ENCODE measurements at places on chromosomes 3 and 15.

- peak; percentile 54 for DNase-seq
These were observed 2.7 kb downstream of the TMEM108 start for GRCh38 chr3:133040696-133041523.

- DNase-seq = no peak
These were observed 515.2 kb downstream of the NTRK3 start for GRCh38 chr15:87741350-87741749.

- no peak for DNase-seq
These were observed 293.5 kb downstream of the SOX2 start for GRCh38 chr3:182005219-182005618.

DNA sequence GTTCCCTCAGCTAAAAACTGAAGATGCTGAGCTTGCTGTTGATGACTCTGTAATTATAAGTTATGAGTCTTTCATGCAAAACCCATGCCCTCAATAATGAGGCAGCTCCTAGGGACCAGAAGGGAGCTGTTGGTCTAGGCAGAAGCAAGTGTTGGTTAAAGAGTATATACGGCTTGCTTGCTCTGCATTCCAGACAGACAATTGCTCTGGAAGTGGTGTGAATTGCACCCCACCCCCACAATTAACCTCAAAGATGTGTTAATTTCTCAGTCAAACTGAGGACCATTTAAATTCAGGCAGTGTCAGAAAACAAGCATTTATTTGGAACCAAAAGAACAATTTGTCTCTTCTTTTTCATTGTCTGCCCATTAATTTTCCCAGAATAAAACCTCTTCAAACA, 163.5 kb upstream of the EOMES start:
- DNase-seq = no peak

GRCh38 chr15:57684491-57685151, 21.9 kb upstream of the POLR2M start:
- DNase-seq = no peak

DNA sequence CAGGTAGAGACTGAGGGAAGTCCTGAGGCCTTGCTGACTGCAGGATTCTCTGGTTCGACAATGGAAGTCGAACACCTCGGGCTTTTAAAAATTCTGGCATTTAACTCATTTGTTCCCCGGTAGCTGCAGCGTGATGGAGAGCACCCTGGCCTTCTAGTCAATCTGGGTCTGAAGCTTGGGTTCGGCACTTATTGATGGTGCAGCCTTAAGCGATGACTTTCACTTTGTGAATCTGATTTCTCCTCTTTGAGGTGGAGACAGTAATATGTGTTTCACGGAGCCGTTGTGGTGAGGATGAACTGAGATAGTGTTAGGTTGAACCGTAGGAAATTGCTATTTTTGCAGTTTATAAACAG, 621 bp upstream of the PARP6 start:
- no peak for DNase-seq

DNA sequence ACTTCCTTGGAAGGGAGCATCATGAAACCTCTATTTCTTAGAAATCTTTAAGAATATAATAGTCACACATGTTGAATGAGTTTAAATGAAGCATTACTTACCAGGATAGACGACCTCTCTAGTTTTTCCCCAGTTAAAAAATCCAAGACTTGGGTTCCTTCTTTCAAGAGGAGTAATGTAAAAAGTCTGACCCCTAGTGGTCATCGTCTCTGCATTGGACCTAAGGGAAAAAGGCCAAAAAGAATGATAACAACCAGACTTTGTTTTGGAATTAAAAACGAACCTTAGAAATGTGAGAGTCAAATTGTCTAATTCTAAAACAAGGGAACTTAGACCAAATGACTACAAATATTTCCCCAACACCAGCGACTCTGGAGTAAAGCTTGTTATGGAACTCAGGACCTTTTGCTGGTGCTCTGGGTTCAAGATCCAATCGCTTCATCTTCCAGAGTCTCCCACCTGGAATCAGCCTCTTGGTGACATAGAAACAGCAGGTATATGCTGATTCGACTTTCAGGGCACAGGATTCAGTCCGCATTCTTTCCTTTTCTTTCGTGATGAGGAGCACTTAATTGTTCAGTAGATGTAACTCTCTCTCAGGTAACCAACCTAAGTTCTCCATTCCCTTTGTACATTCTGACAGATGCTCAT, 214.8 kb upstream of the TPRG1 start:
- DNase-seq = no peak

- DNase-seq = no peak
These were observed 50.9 kb downstream of the C3orf20 start for GRCh38 chr3:14725564-14726440.

DNA sequence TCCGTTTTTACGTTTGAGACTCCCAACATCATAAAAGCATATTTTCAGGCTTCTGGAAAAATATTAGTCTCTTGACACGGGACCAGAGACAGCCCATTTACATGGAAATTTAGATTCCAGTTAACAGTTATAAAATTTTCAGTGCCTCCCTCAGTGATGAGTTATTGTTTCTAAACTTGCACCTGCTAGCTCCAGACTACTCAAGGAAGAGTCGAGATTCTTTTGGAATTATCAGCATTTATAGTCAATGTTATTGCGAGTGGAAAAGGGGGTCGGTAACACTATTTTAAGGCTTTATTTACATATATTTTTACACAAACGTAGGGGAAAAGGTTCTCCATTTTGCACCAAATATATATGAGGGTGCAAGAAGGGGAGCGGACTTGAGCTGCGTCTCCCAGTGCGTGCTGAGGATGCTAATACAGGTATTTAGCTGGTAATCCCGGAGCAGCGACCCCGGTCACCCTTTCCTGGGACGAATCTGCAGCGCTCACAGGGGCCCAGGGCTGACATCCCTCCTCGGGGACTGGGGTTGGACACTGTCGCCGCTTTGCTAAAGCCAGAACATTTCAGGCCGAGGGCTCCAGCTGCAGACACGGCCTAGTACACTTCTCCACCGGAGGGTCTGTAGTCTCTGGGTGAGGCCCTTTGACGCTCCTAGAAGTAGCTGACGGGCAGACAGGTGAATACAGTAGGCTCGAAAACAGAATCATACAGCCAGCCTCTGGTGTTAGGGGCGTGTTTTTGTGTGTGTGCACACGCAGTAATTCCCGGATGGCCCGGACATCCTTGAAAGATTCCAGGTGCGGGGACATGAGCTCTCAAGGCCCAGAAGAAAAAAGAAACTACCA, 729 bp upstream of the ZBTB11 start:
- peak; percentile 29 for DNase-seq

GRCh38 chr3:30692498-30693130, 86.2 kb downstream of the TGFBR2 start:
- DNase-seq = no peak

DNA sequence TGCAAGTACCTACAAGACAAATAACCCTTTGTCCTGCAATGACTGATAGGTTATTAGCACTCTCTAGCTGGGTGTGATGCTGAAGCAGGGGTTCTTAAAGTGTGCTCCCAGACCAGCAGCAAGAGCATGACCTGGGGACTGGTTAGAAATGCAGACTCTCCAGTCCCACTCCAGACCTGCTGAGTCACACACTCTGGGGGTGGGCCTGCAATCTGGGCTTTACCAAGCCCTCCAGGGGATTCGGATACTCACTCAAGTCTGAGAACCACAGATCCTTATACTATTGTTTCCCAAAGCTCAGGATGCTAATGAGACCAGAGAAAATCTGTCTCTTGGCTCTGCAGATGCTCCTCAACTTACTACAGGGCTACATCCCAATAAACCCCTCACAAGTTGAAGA, 142.1 kb upstream of the RAD18 start:
- DNase-seq = no peak

GRCh38 chr3:15578289-15578867, 23.0 kb downstream of the HACL1 start:
- DNase-seq = no peak

DNA sequence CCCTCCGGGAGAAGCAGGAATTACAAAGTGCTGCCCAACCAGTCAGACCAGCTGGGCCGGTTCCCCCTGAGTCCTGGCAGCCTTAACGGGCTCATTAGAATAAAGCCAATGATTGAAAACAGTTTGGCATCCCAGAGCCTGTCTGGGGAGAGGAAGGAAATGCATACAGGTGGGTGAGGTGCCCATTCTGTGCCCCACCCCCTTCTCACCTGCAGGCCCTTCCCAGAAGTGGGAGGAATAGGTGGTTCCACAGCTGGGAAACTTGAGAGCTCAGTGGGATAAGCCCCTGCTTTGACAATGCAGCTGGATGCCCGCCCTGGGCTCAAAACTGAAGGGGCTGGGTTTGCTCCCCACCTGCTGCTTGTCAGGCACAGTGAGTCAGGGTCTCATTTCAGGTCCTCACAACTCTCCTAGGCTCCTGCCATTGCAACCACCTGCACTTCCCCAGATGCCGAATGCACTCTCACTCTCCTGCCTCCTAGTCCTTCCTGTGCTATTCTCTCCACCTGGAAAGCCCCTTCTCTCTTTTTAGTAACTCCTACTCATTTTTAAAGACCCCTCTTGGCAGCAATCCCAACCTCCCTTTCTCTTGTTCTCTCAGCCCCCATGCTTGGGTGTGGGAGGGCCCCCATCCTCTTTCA, 5.5 kb upstream of the BUB1B start:
- no peak for DNase-seq

DNA sequence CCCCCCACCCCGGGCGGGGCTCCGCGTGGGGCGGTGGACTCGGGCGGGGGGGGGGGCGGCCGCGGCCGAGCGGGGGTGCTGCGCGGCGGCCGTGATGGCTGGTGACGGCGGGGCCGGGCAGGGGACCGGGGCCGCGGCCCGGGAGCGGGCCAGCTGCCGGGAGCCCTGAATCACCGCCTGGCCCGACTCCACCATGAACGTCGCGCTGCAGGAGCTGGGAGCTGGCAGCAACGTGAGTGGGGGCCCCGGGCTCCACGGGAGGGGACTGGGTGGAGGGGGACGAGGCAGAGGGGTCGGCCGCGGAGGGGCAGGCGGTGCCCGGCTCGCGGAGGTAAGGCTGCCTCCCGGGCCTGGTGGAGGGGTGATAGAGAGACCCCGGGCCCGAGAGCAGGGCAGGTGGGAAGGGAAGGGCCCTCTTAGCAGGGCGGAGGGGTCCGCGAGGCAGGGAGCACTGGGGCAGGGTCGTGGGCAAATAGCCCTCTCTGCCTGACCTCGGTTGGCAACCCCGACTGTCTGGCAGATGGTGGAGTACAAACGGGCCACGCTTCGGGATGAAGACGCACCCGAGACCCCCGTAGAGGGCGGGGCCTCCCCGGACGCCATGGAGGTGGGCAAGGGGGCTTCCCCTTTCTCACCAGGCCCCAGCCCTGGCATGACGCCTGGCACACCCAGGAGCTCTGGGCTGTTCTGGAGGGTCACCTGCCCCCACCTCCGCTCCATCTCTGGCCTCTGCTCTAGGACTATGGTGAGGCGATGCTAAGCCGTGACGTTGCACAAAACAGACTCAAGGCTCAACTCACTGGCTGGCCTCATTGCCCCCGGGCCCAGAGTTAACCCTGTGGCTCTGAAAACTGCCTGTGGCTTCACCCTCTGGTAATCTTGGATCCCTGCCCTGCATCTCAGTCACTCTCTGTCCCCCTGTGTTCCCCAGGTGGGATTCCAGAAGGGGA, at the start of gene ECE2:
Gene ECE2, plus strand, starts transcription at position 62 of the 950 bp plus-strand sequence. Its CDS starts 132 bp downstream, at position 194.
- DNase-seq = no peak

GRCh38 chr3:21665444-21666100, 85.4 kb downstream of the ZNF385D start:
- no peak for DNase-seq

DNA sequence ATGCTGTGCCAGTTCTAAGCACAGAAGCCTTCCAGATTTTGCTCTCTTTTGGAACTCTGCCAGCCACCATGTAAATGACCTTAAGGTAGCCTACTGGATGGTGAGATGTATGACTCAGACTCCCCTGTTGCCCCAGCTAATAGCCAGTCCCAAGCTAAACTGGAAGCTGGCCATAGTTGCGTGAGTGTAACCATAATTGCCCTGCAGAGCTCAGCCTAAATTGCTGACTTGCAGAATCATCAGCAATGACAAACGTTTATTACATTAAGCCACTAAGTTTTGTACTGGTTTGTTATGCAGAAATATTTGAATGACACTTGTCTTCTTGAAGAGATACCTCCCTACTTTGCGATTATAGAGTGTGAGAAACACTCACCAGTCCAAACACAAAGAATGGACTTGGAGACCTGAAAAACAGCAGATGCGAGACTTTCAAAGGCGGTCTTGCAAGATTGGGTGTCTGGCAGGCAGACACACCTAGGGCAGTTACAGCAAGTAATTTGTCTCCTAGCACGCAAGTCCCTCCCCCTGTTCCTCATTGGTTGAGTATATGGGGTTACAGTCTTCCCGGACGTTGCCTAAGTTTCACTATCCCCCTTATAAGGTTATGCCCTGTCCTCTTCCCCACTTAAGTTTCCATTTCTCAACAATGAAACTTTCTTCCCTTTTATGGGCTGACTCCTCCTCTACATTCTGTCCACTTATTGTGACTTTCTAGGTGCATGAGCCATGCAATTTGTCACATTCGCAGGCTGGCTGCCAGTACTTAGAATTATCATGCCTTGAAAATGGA, 83.6 kb upstream of the XCR1 start:
- no peak for DNase-seq

DNA sequence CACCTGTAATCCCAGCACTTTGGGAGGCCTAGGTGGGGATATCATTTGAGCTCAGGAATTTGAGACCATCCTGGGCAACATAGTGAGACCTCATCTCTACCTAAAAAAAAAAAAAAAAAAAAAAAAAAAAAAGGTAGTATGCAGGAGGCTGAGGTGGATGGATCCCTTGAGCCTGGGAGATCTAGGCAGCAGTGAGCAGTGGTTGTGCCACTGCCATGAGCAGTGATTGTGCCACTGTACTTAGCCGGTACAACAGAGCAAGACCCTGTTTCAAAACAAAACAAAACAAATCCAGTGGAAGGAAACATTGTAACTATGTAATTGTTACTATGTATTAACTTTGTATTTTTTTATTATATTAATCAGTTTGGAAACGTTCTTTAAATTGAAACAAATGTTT, 5.9 kb downstream of the FEM1B start:
- no peak for DNase-seq

- no peak for DNase-seq
These were observed 139.2 kb downstream of the THSD4 start for GRCh38 chr15:71254491-71254890.

- no peak for DNase-seq
These were observed 21.4 kb downstream of the CCDC191 start for GRCh38 chr3:114034787-114035545.

DNA sequence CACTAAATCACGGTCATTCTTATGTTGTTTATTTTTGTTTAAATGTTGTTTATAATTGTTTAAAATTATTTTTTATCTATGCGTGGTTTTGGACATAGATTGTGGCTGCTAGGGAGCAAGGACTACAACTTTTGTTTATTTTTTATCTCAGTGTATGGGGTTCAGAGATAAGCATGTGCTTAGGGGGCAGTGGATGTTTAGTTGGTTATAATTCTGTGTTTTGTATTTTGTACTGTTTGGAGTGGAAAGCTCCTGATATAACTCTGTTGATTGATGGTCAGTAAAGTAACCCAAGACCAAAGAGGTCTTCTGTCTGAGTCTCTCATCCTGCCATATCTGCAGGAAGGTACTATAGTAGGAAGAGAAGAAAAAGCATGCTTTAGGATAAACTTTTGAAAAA, 36.5 kb upstream of the NPHP3 start:
- DNase-seq = no peak
